Fibroblast of skin of right quadriceps (primary cell): ENCODE measurements at places on chromosomes 3 and 15.

DNA sequence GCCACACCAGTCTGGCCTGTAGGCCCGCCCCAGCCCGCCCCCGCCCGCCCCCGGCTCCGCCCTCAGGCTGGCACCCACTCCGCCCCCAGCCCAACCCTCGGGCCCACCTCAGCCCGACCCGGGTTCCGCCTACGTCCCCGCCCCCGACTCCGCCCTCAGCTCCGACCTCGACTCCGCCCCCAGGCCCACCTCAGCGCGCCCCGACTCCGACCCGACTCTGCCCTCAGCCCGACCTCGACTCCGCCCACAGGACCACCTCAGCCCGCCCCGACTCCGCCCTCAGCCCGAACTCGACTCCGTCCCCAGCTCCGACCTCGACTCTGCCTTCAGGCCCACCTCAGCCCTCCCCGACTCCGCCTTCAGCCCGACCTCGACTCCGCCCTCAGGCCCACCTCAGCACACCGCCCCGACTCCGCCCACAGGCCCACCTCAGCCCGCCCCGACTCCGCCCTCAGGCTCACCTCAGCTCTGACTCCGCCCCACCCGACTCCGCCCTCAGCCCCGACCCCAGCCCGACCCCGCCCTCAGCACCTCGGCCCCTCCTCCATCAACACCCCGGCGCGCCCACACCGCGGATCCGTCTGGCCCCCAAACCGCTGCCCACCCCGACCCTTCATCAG lies at the start of gene RAB43:
Gene RAB43 (minus strand): TSS at position 13 of the 620 bp plus-strand sequence. CDS start 315 bp downstream, outside the sequence.
- peak; percentile 75 for DNase-seq

DNA sequence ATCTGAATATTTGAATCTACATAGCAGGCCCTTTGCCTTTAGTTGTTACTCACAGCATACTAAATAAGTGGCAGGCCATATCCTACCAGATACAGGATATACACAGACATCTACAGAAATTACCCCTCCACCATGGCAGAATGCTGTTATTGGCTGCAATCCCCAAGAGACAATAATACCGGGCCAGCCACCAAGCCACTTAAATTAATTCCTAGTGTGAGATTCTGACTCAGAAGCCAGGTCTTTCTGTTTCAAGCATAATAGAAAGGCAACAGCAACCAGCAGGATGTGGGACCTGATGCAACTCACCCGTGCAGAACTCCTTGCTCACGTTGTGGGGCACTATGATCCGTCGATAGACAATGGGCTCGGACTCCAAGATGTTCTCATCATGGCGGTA lies 39.8 kb downstream of the CLK3 start:
- peak; percentile 61 for DNase-seq

DNA sequence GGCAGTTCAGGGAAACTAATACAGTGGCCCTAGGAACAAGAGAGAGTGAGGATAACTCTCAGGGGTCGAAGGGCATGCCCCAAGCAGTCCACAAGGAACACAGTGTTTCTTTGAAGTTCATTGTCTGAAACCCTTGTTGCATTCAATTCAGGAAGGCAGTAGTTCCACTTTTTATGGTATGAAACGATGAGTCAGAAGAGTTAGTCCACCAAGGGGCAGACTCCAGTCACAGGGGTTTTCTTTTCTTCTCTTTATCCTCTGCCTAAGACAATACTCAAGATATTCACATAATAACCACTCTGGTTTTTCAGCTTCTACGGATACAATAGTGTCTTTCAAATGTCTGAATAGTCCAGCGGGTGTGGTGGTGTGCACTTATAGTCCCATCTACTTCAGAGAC lies 23.7 kb upstream of the TICRR start:
- no peak for DNase-seq

DNA sequence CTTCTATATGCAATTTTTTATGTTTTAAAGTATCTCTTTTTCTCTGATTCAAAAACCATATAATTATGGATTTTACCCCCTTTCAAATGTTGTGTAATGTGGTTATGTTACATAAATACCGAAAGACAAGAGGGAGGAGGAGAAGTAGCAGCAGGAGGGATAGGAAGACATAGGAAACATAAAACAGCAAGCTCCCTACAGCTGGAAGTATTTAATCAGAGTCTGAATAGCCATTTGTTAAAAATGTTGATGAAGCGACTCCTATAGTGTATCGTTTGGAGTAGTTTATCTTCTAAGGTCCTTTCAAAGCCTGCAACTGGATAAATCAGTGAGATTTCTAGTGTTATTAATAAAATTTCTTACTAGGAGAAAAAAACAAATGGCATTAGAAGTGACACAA lies 598.1 kb upstream of the GOLIM4 start:
- DNase-seq, result no peak

- DNase-seq, result no peak
Measured at GRCh38 chr3:158465074-158465473, 105.9 kb upstream of the MLF1 start.

DNA sequence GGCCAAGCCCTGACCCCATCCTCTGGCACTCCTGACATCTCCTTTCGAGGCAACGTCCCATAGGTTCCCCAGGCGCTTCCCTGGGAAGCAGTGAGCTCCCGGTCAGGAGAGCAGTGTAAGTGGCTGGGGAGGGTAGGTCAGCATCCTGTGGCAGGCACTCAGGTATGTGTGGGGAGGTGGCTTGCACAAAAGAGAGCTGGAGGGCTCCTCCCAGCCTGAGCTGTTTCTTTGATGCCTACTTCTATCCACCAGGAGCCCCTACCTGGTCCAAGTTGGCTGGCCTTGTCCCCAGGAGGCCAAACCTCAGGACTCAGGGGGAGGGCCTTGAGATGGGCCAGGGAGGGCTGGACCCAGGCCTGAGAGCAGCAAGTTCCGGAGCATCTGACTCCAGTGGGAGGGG lies 31.7 kb upstream of the LINGO1 start:
- no peak for DNase-seq

- DNase-seq, result no peak
Measured at GRCh38 chr15:98433346-98433745, 215.0 kb upstream of the IGF1R start.

DNA sequence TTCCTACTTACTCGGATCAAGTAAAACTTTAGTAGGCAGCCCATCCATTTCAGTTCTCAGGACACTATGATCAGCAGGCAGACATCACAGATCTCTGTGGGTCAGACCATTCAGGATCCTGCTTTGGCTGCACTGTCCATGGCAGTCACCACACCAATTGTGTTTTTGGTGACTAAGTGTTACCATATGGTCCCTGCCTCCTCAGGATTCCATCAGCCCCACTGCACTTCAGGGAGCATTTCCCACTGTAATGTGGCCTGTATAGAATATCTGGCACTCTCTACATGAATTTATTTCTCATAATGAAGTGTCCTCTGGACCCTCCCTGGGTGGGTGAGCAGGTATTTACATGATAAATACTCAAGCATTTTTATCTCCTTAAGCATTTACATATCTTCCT lies 41.3 kb downstream of the ZNF445 start:
- DNase-seq, result no peak

- no peak for DNase-seq
Measured at GRCh38 chr3:111684640-111685039, 89.5 kb upstream of the ZBED2 start.
